GOT3 (cell line): ENCODE measurements at places on chromosomes 3 and 15.

GRCh38 chr15:84734794-84735479, 13.5 kb upstream of the ZNF592 start:
- no peak for DNase-seq

GRCh38 chr3:70539908-70540307, 227.5 kb upstream of the MDFIC2 start:
- DNase-seq: no peak

GRCh38 chr3:27659279-27660021, 62.7 kb downstream of the EOMES start:
- DNase-seq: no peak

GRCh38 chr3:12759097-12759679, at the start of gene TMEM40:
TMEM40 (minus strand) TSS chr3:12759259; CDS start chr3:12749832, 9,427 bp downstream.
- DNase-seq: no peak
